ENCODE measurements at places on chromosomes 5 and 9.
A peak's percentile ranks its signal among the peaks of the same experiment; 100 is the strongest.

GRCh38 chr5:135208555-135208902 is 174.5 kb upstream of the PITX1 start:
- DNase-seq: peak; percentile 21

GRCh38 chr9:36470643-36471290 is 70.7 kb upstream of the RNF38 start:
- DNase-seq: peak; percentile 86

GRCh38 chr5:52825826-52826225 is 38.1 kb downstream of the ITGA1 start:
- no peak for DNase-seq

DNA sequence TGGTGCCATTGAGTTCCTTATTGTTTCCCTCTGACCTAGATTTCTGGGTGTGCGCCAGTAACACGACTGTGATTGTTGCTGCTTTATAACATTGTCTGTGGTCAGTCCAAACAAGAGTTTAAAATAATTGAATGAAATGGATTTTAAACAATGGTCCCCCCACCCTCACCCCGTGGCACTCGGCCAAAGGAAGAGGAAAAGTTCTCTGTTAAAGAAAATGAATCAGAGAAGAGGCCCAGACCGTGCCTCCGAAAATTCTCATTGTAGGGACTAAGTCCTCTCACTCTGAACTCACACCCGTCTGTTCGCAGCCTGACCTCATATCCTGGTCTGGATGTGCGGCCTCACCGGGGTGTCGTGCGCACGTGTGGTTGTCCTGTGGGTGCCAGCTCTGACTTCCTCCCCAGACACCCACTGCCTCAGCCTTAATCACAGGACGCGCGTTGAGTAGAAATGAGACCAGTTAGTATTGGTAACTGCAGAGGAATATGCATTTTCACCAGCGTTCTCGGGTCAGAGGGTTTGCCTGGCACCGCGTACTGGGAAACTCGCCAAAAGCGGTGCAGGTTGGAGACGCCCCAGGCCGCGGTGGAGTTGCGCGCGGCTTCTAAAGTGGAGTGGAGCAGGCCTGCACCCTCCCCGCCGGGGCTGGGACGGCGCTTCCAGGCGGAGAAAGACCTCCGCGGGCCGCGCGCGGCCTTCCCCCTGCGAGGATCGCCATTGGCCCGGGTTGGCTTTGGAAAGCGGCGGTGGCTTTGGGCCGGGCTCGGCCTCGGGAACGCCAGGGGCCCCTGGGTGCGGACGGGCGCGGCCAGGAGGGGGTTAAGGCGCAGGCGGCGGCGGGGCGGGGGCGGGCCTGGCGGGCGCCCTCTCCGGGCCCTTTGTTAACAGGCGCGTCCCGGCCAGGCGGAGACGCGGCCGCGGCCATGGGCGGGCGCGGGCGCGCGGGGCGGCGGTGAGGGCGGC is at the start of gene ABL1:
Gene ABL1 (plus strand): TSS at position 884 of the 966 bp plus-strand sequence. CDS start 193 bp downstream, outside the sequence.
- peak; percentile 77 for DNase-seq

DNA sequence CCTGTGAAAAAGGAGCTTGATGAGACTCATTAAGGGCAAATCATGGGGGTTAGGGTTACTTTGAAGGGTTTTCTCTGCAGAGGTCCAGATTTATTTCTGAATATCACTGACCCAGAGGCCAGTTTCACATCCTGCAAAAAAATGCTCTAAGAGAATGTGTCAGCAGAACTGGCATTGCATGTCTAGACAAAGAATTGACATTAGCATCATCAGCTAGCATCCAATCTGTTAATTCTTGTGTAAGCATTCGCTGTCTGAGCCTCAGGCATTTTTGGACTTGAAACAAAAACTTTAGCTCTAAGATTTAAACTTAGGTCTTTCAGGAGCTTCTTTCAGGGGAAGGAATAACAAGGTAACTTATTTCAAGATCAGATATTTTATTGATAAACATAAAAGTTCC is 187.9 kb upstream of the ELL2 start:
- DNase-seq: no peak

DNA sequence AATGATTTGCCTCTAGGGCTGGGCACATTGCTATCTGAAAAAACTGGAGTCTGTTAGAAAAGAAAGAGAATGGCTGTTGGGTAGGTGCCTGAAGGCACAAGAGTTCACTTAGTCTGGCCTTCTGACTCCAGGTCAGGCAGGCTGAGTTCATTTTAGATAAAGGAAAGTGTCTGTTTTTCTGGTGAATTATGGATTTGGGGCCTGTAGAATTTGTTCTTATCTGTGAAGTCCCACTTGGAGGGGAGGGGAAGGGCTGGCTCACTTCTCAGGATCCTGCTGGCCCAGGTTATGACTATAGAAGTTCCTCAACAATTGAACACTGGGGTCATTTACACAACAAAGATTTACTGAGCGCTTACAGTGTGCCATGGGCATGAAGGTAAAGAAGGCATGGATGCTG is 11.5 kb upstream of the SEPTIN8 start:
- no peak for DNase-seq

- DNase-seq: no peak
Measured at GRCh38 chr9:3028535-3028934, 184.6 kb upstream of the PUM3 start.

Measured in activated effector memory CD4-positive, alpha-beta T cell treated with anti-CD3 and anti-CD28 coated beads, Interleukin-2, amount 50 U/mL, for 16 hours (primary cell).